Naive thymus-derived CD8-positive, alpha-beta T cell (primary cell): ENCODE measurements at places on chromosomes 4 and X.

GRCh38 chrX:107804427-107804826 lies 21.2 kb upstream of the MID2 start:
- no peak for DNase-seq

DNA sequence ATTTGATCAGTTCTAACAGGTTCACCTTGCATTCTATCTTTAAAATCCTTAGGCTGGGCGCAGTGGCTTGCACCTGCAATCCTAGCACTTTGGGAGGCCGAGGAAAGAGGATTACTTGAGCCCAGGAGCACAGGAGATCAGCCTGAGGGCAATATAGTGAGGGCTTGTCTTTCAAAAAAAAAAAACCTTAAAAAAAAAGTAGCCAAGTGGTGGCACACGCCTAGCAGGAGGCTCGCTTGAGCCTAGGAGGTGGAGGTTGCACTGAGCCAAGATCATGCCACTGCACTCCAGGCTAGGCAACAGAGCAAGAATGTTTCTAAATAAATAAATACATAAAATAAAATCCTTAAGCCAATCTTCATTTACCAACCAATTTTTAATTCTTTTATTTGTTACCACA lies 75.6 kb downstream of the PRSS12 start:
- no peak for DNase-seq

DNA sequence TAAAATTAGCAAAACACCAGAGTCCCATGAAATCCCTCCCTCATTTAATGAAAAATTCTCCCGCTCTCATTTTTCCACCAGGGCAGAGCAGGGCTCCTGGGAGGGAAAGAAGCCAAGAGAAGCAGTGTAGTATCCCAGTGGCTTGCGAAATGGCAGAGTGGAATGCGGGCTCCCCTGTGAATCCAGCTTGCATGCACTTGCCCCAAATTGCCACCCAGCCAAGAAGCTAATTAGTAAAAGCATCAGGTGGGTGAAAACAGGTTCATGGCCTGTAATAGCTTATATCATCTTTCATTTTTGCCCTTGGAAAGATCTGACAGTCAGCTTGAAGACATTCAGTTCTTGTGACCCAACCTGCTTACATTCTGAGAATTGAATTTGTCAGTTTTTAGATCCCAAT lies 10.1 kb downstream of the AMOT start:
- DNase-seq: no peak

DNA sequence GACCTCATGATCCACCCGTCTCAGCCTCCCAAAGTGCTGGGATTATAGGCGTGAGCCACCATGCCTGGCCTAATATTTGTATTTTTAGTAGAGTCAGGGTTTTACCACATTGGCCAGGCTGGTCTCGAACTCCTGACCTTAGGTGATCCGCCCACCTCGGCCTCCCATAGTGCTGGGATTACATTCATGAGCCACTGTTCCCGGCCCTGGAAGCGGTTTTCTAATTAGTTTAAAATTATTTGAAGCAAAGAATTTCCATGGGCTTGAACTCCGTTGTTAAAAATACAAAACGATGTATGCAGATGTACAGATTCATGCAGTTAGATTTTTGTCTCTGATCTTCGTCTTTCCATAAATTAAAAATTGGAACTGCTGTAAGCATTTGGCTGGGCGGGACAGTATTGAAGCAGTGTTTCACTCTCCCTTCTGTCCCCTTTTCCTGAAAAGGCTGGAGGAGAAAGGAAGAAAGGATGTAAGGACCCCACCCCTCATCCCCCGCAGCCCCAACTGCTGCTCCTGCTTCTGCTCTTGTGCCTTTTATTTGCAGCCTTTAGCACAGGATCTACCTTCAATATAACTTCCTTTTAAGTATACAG lies 12.0 kb downstream of the TRAPPC11 start:
- no peak for DNase-seq

GRCh38 chrX:45537936-45538335 lies 337.3 kb upstream of the DIPK2B start:
- DNase-seq: no peak

- no peak for DNase-seq
Observed at GRCh38 chr4:16573739-16574138, 324.7 kb downstream of the LDB2 start.

GRCh38 chrX:149207518-149207917 lies 297.6 kb downstream of the IDS start:
- no peak for DNase-seq

- no peak for DNase-seq
Observed at GRCh38 chr4:156346959-156347385, 393.3 kb upstream of the CTSO start.
